ENCODE measurements at places on chromosomes 12 and 14.
A peak's percentile ranks its signal among the peaks of the same experiment; 100 is the strongest.

DNA sequence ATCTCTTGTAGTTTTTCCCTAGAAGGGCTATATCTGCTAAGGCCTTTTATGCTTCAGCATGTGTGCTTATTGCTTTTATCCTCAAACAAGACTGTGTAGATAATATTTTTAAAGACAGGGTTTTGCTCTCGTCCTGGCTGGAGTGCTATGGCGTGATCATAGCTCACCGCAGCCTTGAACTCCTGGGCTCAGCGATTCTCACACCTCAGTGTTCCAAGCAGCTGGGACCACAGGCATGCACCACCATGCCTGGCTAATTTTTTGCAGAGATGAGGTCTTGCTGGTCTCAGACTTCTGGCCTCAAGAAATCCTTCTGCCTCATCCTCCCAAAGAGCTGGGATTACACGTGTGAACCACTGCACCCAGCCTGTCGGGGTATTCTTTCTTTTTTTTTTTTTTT is 137.3 kb upstream of the SCAF11 start:
- no peak for DNase-seq

GRCh38 chr12:122471324-122472226 is 29.2 kb downstream of the ZCCHC8 start:
- peak; percentile 84 for DNase-seq

DNA sequence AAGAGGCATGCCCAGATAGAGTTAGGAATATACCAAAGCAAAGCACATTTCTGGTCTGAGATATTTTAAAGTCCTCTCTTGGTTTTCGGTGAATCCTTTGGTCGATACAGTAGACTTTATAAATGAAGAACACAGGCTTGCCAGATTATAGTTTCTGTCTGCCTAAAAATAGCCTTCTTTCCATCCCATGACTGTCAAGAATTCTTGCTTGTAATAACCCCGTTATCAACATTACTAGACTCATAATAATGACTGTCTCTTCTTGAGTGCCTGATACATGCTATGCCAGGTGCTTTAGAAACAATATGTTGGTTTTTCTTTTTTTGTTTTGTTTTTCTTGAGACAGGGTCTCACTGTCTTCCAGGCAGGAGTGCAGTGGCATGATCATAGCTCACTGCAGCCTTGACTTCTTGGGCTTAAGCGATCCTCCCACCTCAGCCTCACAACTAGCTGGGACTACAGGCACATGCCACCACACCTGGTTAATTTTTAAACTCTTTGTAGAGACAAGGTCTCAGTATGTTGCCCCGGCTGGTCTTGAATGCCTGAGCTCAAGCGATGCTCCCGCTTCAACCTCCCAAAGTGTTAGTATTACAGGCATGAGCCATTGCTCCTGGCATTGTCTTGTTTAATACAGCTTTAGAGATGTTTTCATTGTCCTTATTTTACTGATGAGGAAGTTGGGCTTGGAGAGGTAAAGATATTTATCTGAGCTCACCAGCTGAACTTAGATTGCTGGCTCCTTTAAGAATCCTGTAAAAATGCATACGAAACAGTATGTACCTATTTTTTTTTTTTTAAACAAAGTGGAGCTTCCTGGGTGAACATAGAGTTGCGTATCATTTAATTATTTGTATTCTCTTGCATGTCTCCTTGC is 30.4 kb downstream of the CHST11 start:
- DNase-seq, result peak; percentile 48

DNA sequence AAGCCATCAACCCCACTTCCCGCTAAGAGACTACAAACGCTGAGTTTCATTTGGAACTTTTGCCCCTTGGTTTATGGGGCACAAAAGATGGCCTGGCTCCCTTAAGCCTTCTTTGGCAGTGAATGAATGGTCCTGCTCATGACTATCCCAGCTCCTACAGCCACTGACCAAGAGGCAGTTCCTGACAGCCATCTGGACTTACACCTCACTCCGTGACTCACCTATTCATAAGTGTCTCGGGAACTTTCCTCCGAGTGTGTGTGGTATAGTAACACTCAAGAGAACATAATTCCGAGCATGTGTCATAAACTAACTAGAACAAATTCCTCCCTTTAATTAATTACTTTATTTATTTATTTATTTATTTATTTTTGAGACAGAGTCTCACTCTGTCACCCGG is 51.9 kb upstream of the NUDT4 start:
- DNase-seq, result no peak

- no peak for DNase-seq
Observed at GRCh38 chr14:61451491-61451890, 130.1 kb downstream of the PRKCH start.

DNA sequence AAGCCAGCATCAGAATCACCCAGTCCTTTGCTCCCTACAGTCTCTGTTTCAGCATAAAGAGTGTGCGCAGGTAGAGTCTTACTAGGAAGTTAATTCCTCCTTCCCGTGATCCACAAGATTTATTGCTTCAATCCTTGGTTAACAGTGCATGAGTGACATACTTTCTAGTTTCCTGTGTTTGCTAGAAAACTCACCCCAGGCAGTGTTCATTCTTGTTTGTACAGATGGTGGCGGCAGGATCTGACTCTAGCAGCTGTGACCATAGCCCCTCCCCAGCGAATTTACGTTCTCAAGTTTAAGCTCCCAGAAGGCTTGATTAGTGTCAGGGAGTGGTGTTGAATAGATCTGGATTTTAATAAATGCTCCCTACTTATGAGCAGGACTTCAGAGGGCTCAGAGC is 75.9 kb upstream of the ANO2 start:
- peak; percentile 15 for DNase-seq

DNA sequence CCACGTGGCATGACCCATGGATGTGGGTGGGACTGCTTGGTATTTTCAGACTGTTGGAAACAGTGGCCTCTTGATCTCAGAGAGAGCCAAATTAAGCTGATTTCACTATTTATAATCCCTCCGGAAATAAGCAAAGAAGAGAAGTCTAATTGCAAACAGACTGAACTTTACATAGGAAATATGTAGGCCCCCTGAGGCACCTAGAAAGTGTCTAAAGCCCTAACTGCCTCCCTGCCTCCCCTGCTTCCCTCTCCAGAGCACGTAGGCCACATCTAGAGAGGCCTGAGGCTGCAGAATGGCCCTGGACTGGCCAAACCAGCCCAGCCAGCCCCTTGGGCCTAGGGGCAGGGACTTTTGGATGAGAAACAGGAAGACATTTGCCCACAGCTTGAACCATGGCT is 123.8 kb downstream of the ZFP36L1 start:
- no peak for DNase-seq

- no peak for DNase-seq
Observed at GRCh38 chr14:56888274-56888673, 78.0 kb upstream of the OTX2 start.

GRCh38 chr12:62654326-62655241 is 188.0 kb downstream of the MON2 start:
- peak; percentile 52 for DNase-seq

GRCh38 chr12:5083955-5084849 is 40.5 kb downstream of the KCNA5 start:
- peak; percentile 63 for DNase-seq

- no peak for DNase-seq
Observed at GRCh38 chr12:58247633-58248032, 306.3 kb downstream of the ATP23 start.

- DNase-seq, result no peak
Observed at GRCh38 chr12:63995512-63995911, 151.0 kb downstream of the SRGAP1 start.

DNA sequence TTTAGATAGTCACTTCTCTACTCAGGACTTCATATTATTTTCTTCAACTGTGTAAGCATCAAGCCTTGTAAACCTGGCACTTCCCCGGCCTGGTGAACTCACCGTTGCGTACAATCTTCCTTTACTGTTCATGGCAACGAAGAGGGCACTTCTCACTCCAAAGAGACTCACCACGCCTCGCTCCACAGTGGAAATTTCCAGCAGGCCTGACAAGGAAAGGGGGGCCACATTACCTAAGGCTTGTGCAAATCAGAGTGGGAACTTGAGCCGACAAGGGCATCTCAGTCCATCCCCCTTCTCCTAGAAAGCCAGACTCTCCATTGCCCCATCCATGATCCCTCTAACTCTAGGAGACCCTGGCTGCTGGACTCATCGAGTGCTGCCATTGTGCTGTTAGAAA is 1.6 kb downstream of the FGF6 start:
- DNase-seq, result no peak
